NCI-H510A treated with DMSO at 0.1 percent for 48 hours (cell line): ENCODE measurements at places on chromosomes 6 and 20.

DNA sequence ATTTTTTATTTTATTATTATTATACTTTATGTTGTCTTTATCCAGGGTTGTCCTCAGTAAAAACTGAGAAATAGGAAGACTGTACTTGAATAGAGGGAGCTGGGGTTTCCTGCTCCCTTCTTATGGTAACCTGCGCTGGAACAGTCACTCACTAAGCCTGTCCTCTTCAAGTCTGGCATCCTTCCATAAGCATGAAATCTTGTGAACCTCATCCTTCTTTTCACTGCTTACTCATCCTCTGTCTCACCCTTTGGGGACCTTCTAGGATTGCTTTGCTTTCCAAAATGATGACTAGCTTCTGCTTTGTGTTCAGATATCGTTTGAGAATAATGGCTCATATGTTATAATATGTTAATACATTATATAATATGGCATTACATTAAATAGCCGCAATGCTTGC, 90.6 kb downstream of the C6orf118 start:
- no peak for DNase-seq

DNA sequence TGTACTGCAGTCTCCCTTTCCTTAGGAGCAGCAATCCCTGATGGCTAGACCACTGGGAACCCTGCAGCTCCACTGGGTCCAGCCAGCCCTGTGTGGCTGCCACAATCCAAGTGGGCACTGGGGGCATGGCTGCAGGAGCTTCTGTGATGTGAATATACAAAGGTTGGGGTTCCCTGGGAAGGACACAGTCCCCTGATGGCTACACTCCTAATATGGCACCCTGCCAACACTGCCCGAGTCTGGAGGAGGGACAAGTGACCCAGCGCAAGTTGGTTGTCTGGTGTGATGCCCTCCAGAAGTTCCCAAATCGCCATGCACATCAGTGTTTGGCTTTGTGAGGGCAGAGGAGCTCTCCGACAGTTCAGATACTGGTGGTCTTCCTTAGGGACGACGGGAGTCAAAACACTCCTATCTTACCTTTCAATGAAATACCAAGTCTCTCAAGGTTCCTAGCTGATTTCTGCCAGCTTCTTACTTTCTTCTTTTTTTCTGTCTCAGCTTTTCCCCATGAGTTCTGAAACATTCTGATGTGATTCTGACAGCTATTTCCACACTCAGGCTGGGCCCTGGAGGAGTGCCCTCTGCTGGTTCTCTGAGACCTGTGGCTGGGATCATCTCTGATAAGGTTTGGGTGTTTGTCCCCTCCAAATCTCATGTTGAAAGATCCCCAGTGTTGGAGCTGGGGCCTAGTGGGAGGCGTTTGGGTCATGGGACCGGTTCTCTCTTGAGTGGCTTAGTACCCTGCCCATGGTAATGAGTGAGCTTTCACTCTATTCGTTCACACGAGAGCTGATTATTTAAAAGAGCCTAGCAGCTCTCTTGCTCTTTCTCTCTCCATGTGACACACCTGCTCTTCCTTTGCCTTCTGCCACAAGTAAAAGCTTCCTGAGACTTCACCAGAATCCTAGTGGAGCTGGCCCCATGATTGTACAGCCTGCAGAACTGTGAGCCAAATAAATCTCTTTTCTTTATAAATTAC, 15.5 kb upstream of the ZFP57 start:
- DNase-seq = no peak

DNA sequence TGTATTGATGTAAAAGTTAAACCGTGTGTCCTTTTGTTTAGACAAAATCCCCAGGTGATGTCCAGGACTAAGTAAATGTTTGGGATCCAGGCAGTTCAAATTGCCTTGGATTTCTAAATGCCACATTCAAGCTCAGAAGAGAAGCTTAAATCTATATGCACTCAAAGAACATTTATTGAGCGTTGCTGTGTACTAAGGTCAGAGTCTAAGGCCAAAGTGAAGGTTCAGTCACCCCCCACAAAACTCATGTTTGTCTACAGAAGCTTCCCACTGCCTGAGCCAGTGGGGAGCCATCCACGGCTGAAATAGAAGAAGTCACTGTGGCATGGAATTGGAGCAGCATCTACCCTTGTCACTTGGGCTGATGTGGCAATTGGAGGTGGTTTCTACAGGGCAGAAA, 70.7 kb upstream of the INSM1 start:
- DNase-seq = no peak

DNA sequence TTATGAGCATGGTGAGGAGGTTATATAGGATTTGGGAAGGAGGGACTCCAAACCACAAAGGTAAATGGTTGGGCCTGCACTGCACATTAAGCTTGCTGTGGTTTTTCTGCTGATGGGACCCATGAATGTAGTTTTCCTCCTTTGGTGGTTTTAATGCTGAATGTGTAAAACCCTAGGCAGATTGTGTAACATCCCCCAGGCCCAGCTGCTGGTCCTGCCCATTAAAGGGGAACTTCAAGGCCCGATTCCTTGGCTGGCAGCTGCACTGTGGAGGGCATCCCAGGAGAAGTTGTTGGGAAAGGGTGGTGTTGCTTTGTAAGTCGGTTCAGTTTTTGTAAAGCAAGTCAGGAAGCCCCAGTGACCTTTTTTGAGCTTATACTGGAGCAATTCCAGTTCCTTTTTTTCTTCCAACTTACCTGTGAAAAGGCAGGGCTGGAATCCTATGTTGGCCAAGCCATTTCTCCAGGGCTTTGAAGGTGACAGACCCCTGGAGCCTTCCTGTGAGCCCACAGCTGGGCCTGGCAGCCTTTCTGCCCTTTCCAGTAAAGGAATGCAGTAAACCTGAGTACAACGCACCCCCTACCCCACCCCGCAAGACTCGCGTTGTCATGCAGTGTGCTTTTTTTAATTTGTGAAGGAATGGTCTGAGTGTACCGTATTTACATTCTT, 43.1 kb upstream of the NAA20 start:
- no peak for DNase-seq

DNA sequence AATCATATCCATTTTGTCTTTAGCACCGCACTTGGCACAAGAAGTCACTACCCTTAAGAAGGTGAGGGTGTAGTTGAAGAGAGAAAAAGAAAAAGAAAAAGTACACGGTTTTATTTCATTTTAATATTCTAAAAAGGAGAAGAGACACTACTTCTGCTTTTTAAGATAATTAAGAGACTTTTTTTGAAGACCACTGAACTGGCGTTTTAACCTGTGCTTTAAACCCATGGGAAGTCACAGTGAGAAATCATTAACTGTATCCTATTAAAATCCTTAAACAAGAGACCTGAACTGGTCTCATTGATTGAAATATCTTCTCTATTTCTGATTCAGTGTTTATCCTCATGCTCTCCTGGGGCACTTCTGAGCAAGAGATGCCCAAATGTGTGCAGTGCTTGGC, 243.5 kb downstream of the TMEM242 start:
- no peak for DNase-seq

- no peak for DNase-seq
Measured at GRCh38 chr6:73030257-73030656, 195.0 kb downstream of the KHDC1L start.

GRCh38 chr6:35736253-35736894, 458 bp upstream of the ARMC12 start:
- peak; percentile 76 for DNase-seq

DNA sequence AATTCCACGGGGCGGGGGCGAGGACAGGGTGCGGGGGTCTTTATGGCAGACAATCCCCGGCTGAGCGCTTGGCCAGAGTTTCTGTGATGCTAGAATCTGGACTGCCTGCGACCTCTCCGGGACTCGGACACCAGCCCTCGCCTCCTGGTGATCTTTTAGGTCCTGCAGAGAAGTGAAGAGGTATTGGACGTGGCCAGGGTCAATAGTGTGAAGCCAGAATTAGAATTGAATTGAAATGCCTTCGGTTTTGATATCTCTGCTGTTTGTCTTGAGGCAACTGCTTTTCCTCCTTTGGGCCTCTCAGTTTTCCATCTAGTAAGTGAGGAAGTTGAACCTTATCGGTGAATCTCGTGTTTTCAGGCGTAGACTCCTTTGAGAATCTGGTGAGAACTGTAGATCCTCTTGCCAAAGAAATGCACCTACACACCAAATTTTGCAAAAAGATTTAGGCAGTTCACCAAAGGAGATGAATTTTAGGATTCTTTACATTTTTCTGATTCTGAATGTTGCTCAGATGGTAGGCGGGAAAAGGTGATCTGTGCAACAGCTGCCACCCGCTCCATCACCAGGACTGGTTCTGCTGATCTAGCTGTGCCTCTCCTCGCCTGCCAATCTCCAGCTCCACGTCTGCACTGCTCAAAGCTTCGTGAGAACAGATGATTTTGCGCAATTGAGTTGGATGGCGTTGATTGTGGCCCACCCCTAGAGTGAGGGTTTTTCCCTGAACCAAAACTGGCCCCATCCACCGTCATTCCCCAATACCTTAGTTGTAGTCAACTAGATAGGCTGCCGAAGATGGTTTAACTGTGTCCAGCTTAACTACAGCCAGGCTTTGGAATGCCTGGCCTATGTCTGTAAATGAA, 837 bp upstream of the OSER1 start:
- peak; percentile 59 for DNase-seq

DNA sequence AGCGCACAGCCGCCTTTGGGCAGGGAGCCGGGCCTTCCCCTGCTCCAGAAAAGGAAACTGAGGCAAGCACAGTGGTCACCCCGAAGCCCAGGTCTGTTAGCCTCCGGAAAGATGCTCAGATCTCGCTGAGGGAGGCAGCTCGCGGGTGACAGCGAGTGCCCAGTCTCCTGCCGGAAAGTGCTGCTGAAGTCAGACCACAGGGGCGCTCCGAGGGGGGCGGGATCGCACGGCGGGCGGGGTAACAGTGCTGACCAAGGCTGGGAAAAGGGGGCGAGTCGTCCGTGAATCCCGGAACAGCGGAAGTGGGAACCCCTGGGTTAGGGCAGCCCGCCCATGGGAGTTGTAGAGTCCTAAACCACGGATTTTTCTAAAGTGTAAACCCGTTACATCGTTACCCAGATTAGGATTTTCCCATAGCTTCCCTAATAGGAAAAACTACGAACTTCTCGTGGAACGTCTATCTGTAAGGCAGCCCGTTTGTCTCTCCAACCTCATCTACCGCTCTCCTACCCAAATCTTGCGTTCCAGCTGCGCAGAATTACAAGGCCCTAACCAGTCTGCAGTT, 504 bp downstream of the VPS16 start:
- peak; percentile 26 for DNase-seq

DNA sequence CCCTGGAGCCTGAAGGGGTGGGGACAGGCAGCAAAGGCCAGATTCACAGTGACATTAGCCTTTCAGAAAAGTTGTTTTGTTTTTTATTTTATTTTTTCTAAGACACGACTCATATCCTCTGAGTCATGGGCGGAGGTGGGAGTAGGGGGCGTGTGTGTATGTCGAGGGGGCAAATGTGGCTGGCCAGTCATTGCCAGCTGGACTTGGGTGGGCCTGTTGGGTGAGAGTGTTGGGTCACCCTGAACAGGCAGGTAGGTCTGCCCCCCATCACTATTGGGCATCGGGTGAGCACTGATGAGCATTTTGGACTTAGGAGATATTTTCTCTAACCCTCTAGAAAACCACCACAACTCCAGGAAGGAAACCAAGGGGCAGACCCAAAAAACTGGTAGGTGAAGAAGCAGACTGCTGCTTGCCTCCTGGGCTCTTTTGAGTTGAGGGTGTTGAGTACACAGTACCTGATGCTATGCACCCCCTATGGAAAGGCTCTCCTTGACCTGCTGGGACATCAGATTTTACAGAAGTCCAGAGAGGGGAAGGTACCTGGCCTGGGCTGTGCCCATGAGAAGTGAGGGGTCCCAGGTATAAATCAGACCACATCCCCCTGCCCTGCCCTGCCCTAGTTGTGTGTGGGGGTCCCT, 5.6 kb downstream of the SMIM29 start:
- DNase-seq = no peak

- DNase-seq = no peak
Measured at GRCh38 chr6:6837541-6838080, 249.1 kb downstream of the LY86 start.
